ENCODE measurements at places on chromosomes 3 and 15. TPM values are rescaled to one million over a fixed set of nuclear protein-coding genes. Genes with fewer than 3 reads are reported as not detected.

Gene EXOSC7
- 25.6 TPM for total RNA-seq

Gene EAF1
- 12.0 TPM for total RNA-seq

GRCh38 chr3:93910097-93910496 is 63.6 kb downstream of the PROS1 start:
- no peak for DNase-seq

GRCh38 chr3:174767406-174767805 is 91.7 kb upstream of the NAALADL2 start:
- no peak for DNase-seq

GRCh38 chr3:122564155-122564912 is at the start of the genes DTX3L and PARP9:
Gene DTX3L, plus strand, starts transcription at chr3:122564338. Its CDS starts 89 bp downstream, at chr3:122564427.
Gene PARP9, minus strand, starts transcription at chr3:122564300. Its CDS starts 4,680 bp downstream, at chr3:122559620.
- DNase-seq = peak; percentile 88

DNA sequence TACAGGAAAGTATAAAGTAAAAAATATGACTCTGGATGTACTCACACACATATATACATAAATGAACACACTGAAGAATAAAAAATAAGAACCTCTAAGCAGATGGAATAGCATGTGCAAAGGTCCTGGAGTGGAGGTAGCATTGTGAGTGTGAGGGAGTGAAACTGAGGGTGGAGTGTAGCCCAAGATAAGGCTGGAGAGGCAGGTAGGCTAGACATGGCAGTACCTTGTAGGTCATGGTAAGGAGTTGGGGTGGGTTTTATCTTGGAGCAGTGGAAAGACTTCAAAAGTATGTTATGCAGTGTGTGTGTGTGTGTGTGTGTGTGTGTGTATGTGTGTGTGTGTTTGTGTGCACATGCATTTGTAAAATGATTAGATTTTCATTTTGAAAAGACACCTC is 49.5 kb downstream of the TLNRD1 start:
- no peak for DNase-seq

- DNase-seq = no peak
Measured at GRCh38 chr3:119481079-119481478, 12.3 kb downstream of the POGLUT1 start.
